ENCODE measurements at places on chromosomes 6 and 20. TPM values are rescaled to one million over a fixed set of nuclear protein-coding genes. Genes with fewer than 3 reads are reported as not detected.

- peaks cover 8% of the 10 kb centered on the region for H3K4me1 ChIP-seq
- H3K36me3 ChIP-seq = no peaks in the 10 kb centered on the region
- no peak for DNase-seq
- no peak overlapping the region for H3K27ac ChIP-seq
- H3K27me3 ChIP-seq = no peaks in the 10 kb centered on the region
These were observed 4.8 kb downstream of the TGM6 start for GRCh38 chr20:2385496-2385895.

- no peak for DNase-seq
- H3K4me1 ChIP-seq = no peaks in the 10 kb centered on the region
- no peak overlapping the region for H3K27ac ChIP-seq
- no peaks in the 10 kb centered on the region for H3K27me3 ChIP-seq
These were observed 223.9 kb downstream of the TSHZ2 start for GRCh38 chr20:53195876-53196610.

- peaks cover 4% of the 10 kb centered on the region for H3K4me1 ChIP-seq
- H3K27me3 ChIP-seq = no peaks in the 10 kb centered on the region
- no peak overlapping the region for H3K27ac ChIP-seq
- no peaks in the 10 kb centered on the region for H3K36me3 ChIP-seq
These were observed 161.3 kb upstream of the AGPAT4 start for GRCh38 chr6:161434921-161435747.

The SLC22A2 gene
- not detected for total RNA-seq

The LY6G6C gene
- total RNA-seq = not detected

DNA sequence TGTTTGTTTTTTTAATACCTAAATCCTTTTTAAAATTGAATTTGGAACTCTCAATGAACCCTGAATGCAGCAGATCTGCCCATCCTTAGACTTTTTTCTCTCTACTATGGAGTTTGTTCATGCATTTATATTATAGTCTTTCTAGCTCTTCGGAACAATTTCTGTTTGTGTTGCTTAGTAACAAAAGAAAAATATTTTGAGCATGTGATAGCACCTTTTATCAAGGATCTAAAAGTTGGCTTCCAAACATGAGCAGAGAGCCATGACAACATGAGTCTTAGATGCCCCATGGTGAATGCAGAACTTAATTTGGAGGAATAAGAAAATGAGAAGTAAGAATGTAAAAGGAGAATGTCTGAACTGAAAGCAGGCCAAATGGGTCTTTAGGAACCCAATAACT, 133.7 kb downstream of the EDN1 start:
- H3K27ac ChIP-seq = no peak overlapping the region
- no peaks in the 10 kb centered on the region for H3K4me1 ChIP-seq
- no peaks in the 10 kb centered on the region for H3K36me3 ChIP-seq
- H3K4me3 ChIP-seq = no peak overlapping the region

GRCh38 chr20:8569766-8570165, 437.7 kb downstream of the PLCB1 start:
- DNase-seq = no peak
- H3K4me3 ChIP-seq = no peak overlapping the region
- no peaks in the 10 kb centered on the region for H3K36me3 ChIP-seq
- H3K4me1 ChIP-seq = no peaks in the 10 kb centered on the region
- H3K27ac ChIP-seq = no peak overlapping the region
- no peaks in the 10 kb centered on the region for H3K27me3 ChIP-seq

DNA sequence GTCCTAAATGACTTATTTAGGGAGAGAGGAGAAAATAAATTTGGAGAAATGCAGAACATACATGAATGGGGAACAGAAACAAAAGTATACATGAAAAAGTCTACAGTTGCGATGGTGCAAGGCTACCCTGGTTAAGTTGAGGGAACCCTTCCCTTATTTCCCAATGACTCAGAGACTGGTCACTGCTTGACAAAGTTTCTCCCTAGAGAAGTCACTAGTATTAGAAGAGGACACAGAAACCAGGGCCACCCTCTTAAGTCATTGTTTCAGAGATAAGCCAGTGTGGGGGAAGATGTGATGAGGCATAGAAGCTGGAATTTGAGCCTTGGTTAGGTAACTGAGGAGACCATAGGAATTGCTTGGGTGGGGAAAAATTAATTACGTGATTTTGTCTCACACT, 24.4 kb upstream of the EDN1 start:
- DNase-seq = no peak
- H3K36me3 ChIP-seq = no peaks in the 10 kb centered on the region
- H3K27me3 ChIP-seq = peaks cover 13% of the 10 kb centered on the region
- H3K27ac ChIP-seq = no peak overlapping the region

GRCh38 chr6:13593720-13594119, 19.3 kb downstream of the SIRT5 start:
- H3K27me3 ChIP-seq = no peaks in the 10 kb centered on the region
- no peak overlapping the region for H3K4me3 ChIP-seq
- H3K27ac ChIP-seq = no peak overlapping the region
- peaks cover 16% of the 10 kb centered on the region for H3K36me3 ChIP-seq

The HS3ST5 gene
- not detected for total RNA-seq

The HEY2 gene
- total RNA-seq = not detected

Data from activated CD4-positive, alpha-beta memory T cell treated with anti-CD3 and anti-CD28 coated beads, Interleukin-2, amount 10 ng/mL, durations not matched to agents 7 days and 5 days (primary cell).